BJ (cell line): ENCODE measurements at places on chromosomes 3 and 15.

- no peak for DNase-seq
These were observed 71.4 kb upstream of the BHLHE40 start for GRCh38 chr3:4907643-4908432.

DNA sequence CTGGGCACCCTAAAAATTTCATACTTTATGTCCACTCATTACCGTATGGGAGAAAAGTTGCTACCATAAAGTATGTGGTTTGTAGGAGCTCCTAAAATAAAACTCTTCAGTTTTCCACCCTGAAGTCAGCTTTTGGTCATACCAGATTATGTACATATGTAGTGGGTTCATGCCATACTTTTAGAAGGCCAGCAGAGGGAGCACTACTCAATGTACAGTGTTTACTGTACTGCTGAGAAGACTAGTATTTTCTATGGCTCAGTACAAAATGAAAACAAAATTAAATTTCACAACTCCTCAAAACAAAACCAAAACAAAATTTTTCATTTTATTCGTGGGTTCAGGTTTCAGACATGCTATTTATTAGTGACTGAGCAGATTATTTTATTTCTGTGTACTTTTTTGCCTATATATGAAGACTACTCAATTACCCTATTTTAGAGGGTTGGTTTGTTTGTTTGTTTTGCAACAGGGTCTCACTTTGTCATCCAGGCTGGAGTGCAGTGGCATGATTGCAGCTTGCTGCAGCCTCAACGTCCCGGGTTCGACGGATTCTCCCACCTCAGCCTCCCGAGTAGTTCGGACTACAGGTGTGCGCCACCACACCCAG is 24.3 kb downstream of the NXPE3 start:
- DNase-seq: no peak

GRCh38 chr3:71916747-71917369 is 131.9 kb upstream of the PROK2 start:
- no peak for DNase-seq

GRCh38 chr15:79064496-79064895 is 26.1 kb downstream of the RASGRF1 start:
- DNase-seq: no peak

GRCh38 chr15:31360158-31360561 is 33.5 kb downstream of the KLF13 start:
- DNase-seq: no peak

DNA sequence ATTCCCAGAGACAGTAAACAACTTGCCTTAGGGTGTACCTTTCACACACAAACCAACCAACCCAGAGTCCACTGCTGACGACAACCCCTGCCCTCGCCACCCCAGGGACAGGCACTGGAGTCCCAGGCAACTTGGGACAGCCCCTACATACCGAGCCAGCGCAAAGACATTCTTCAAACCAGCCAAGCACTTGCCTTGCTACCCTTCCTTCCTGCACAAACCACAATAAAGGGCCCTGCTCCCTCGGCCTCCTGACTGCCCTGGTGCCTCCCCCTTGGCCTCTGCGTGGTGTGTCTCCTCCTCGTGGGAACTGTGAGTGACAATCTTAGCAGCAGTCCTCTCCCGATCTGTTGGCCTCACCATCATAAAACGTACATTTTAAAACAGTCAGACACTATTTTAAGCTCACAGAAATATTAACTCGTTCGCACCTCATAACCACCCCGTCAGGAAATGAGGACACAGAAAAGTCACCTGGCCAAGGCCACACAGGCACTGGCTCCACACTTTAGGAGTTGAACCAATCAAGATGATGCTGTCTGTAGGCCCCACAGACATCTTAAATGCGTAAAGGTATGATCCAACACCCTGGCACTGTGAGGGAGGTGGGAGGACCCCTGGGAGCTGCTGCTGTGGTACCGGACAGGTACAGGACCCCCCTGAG is 113.8 kb downstream of the ADCY5 start:
- DNase-seq: no peak

- DNase-seq: no peak
These were observed 11.7 kb downstream of the LNP1 start for GRCh38 chr3:100412912-100413590.

- no peak for DNase-seq
These were observed 67.6 kb upstream of the PLCL2 start for GRCh38 chr3:16817197-16817596.

DNA sequence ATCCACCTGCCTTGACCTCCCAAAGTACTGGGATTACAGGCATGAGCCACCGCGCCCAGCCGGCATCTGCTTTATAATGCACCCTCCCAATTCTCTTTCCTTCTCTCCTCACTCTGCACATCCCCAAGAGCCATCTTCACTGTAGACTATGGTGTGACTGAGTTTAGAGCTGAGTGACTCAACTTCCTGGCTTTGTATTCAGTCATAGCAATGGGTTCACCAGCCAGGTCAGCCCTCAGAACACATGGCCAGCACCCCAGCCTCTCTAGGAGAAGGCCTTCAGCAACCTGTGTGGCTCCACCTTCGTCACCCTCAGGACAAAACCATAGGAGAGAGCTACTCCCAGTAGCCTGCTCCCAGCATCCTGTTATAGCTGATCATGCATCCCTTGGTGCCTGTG is 33.0 kb downstream of the ARID3B start:
- no peak for DNase-seq

DNA sequence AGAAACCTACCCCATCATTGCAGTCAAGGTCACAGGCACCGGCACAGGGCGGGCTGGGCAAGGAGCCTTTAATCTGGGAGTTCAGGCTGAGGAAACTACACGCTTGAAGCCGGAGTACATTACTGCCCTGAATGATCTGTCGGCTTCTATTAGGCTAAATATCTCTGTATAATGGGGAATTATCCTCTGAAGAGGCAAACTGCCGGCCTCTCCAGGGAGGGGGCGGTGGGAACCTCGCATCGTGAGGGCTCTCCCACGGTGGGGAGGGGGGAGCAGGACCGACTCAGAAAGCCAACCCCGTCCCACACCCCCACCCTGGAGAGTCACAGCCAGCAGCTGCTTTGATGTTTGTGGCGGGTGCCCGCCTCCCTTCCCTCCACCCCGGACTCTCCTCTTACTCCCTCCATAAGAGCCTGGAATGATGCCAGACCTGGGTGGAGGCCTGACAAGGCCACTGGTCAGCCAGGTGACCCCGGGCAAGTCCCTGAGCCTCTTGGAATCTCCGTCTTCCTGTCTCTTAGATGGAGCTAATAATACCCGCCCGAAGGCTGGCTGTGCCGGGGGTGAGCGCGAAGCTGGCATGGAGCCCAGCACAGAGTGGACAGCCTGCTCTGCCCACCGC is 63.4 kb upstream of the LINGO1 start:
- DNase-seq: no peak

DNA sequence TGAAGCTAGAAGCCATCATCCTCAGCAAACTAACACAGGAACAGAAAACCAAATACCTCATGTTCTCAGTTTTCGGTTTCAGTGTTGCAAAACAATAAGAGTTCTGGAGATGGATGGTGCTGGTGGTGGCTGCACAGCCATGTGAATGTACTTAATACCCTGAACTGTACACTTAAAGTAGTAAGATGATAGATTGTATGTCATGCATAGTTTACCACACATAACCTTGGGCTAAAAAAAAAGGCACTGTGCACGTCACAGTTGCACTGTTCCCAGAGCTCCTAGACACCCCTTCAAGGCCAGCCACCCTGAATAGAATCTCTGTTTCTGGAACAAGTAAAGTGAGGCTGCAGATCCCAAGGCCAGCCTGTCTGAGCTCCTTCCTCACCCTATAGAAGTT is 243.3 kb upstream of the IGF1R start:
- DNase-seq: no peak
